ENCODE measurements at places on chromosomes 2 and 18.

- DNase-seq, result no peak
These were observed 3.9 kb upstream of the HRH4 start for GRCh38 chr18:24456549-24456948.

GRCh38 chr2:175964195-175964594 lies 37.9 kb downstream of the LNPK start:
- no peak for DNase-seq

- no peak for DNase-seq
These were observed 159.7 kb upstream of the LHCGR start for GRCh38 chr2:48915227-48915626.

- no peak for DNase-seq
These were observed 54.9 kb upstream of the BZW1 start for GRCh38 chr2:200756618-200757321.

- no peak for DNase-seq
These were observed 31.7 kb downstream of the IL37 start for GRCh38 chr2:112942654-112943002.

DNA sequence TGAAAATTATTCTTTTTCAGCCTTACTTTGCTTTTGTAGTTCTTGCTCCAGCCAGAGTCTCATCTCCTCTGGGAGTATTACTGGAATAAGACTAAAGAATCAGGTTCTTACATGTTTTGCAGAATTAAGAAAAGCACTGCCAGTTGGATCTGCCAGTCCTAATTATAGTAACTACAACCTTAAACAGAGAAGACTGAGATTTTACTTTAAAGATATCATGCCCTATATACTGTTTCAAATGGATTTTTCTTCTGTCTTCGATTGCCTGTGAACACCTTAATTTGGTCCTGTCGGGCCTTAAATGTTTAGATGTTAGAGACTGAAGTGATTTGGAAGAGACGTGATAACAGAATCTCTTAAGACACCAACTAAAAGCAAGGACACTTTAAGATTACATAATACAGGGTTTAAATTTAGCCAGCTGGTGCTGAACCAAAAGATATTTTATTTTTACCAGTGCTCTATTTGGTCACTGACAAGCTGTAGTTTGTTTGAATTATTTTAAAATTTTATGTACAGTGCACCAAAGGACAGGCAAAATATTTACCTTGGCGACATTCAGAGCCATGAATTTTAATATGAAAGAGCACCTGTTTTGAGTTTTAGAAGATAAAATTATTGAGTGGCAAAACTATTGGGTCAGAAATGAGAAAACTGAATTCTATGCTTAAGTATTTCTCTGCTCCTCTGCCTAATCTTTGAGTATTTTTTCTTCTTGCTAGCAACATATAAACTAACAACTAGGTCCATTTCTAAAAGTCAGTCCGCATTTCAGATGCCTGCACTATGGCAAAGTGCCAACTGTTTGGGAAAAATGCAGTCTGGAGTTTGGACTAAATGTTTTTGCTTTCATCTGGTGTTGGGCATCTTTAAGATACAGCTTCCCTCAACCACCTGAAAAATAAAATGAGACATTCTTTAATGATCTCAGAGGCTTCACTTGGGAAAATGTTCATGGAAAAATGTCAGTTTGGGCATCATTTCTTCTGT lies 300.0 kb downstream of the XIRP2 start:
- DNase-seq, result no peak

- no peak for DNase-seq
These were observed 241.4 kb upstream of the KLHL14 start for GRCh38 chr18:33014060-33014796.

DNA sequence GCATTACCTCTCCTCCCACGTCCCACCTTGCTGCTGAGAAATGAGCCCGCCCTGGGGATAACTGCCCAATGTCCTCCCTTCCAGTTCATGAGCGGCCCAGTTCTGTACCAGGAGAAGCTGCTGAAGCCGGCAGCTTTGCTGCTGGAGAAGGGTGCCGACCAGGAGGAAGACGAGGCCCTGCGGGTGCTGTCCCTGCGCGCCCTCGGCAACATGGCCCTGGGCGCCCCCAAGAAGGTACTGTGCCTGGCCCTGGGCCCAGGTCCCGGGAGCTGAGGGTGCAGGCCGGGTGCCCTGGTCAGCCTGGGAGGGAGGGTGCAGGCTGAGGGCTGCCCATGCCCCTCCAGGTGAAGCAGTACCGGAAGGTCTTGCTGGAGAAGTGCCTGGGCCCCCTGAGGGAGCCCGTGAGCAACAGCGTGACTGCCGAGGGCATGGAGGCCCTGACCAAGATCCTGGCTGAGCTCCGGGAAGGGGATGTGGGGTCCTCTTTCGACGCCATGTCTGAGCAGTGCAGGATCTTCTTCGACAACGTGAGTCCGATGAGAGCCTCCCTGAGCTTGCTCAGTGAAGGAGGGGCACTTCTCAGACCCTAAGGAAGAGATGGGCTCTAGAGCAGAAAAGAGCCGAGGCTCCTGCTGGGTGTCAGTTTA lies 25.7 kb downstream of the HJURP start:
- DNase-seq, result no peak

GRCh38 chr2:82172483-82172882 lies 1867.9 kb upstream of the LRRTM1 start:
- no peak for DNase-seq

DNA sequence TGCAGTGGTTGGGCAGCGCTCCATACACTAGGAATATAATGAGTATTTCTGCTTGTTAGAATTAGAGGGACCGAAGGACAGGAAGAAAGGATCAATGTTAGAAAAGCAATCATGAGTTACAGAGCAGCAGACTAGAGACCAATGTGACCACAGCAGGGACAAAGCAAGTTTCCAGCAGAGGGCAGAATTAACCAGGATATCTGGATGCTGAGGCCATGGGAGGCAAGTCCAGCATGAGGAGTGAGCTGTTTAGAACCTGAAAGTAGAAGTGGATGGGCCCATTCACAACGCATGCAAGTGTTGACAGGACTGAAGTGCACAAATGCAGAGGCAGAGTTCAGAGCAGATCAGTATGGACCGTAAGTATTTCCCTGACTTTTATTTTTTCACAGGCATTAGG lies 910.4 kb upstream of the GYPC start:
- no peak for DNase-seq

GRCh38 chr18:65897292-65897691 lies 146.5 kb downstream of the CDH7 start:
- DNase-seq, result no peak

Data from activated CD4-positive, alpha-beta T cell treated with anti-CD3 and anti-CD28 coated beads, Interleukin-2, amount 10 ng/mL, durations not matched to agents 7 days and 5 days (primary cell).